ENCODE measurements at places on chromosomes 1 and 21. TPM values are rescaled to one million over a fixed set of nuclear protein-coding genes. Genes with fewer than 3 reads are reported as not detected.

The TNFSF4 gene
- total RNA-seq = 2.5 TPM

The ACTRT2 gene
- not detected for total RNA-seq

The SLC25A24 gene
- total RNA-seq = 25.6 TPM

The TFF2 gene
- not detected for total RNA-seq

The SLC1A7 gene
- not detected for total RNA-seq

The TMEM54 gene
- total RNA-seq = 2.3 TPM

Measured in T-helper 1 cell treated with Interleukin-12 subunit alpha and Interleukin-12 subunit beta and Interleukin-4 antibody, amounts not matched to agents 30 ng/mL and 1 ng/mL, for 36 hours (primary cell).